ENCODE measurements at places on chromosomes 11 and 22.

GRCh38 chr22:23793326-23793725, 6.6 kb downstream of the SMARCB1 start:
- DNase-seq: no peak

DNA sequence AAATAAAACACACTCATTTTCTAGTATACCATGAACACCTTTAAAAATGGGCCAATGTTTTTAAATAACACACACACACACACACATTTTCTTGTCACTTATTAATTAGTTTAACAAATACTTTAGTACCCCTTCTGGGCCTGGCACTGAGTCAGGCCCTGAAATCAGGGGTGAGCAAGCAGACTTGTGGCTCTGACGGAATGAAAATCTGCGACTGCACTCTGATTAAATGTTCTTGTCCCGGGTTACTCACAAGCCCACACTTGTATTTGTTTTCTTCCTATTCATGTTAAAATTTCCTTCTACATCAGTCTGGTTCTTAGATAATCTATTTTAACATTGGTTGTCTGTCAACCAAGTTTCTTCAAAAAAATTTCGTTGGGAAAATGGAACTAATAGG, 43.0 kb upstream of the PDGFD start:
- DNase-seq: no peak

DNA sequence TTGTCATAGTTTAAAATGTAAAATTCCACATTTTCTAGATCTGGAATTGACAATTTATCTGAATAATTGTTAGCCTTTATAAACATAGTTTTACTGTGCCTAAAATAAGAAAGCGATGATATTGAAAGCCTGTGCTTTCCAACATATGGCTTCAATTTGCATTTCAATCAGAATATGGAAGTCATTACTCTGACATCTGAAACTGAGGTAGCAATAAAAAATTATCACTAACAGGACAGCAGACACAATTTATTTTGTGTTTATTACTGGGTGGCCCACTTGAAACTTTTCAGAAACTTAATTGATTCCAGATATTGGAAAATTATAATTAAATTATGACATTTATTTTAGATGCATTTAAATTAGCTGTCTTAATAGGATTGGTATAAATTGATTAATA, 78.5 kb downstream of the TMEM135 start:
- DNase-seq: no peak

- DNase-seq: no peak
Observed at GRCh38 chr22:27786291-27786932, 15.1 kb downstream of the MN1 start.

GRCh38 chr11:12152321-12152720, 41.9 kb downstream of the MICAL2 start:
- no peak for DNase-seq

GRCh38 chr11:118434553-118435289, 1.6 kb upstream of the KMT2A start:
- DNase-seq: peak; percentile 50

Measured in umbilical cord (tissue), 2 donors.